ENCODE measurements at places on chromosomes 16 and 17.
A peak's percentile ranks its signal among the peaks of the same experiment; 100 is the strongest.

- DNase-seq, result no peak
Measured at GRCh38 chr17:83018658-83019193, 60.7 kb upstream of the METRNL start.

GRCh38 chr16:57786632-57787518, 15.4 kb downstream of the KIFC3 start:
- no peak for DNase-seq

DNA sequence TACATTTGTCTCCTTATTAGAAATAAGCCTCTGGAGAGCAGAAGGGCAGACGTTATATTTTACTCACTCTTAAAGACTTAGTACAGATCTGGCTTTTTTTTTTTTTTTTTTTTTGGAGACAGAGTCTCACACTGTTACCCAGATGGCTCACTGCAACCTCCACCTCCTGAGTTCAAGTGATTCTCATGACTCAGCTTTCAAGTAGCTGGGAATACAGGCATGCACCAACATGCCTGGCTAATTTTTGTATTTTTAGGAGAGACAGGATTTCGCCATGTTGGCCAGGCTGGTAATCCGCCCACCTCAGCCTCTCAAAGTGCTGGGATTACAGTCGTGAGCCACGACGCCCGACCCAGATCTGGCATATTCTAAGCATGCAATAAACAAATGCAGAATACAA, 36.4 kb upstream of the TMEM97 start:
- no peak for DNase-seq

- no peak for DNase-seq
Measured at GRCh38 chr16:55051571-55052347, 121.1 kb downstream of the IRX5 start.

DNA sequence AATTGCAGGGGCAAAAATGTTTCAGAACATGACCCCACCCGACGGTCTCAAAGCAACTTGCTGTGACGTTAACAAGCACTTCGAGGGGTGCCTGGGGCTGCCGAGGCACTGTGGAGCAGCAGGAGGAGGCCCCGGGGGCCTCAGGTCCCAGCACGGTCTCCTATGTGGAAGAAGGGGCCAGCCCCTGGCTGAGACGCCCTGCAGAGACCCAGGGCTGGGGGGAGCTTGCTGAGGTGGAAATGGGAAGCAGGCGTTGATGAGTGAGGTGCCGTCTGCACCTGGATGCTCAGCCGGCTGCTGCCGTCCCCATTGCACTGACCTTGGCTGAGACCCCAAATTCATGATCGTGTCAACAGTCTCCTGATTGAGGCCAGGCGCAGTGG, 46.5 kb downstream of the NT5M start:
- no peak for DNase-seq

DNA sequence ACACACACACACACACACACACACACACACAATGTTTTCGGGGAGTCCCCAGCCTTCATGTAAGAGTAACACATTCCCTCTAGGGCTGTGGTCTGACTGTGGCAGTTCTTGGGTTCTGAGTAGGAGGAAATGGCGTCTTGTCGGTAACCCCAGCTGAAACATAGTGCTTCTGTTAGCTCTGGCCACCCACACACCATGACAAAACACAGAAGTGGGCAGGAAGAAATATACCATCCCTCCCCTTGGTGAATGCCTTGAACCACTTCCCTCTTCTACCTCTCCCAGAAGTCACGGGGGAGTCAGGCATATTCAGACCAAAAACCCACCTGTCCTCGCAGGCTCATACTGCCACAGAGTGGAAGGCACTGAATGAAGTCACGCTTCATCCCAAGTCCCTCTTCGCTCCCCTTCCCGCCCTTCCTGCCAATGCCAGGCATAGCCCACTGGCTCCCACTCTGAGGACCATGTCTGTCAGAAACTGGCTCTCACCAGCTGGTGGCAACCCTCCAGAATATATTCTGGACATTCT, 11.5 kb downstream of the SLC35B1 start:
- DNase-seq, result no peak

- DNase-seq, result no peak
Measured at GRCh38 chr17:49850218-49850610, 2.3 kb upstream of the TAC4 start.

- DNase-seq, result peak; percentile 0
Measured at GRCh38 chr16:5615868-5616642, 518.5 kb upstream of the EEF2KMT start.

DNA sequence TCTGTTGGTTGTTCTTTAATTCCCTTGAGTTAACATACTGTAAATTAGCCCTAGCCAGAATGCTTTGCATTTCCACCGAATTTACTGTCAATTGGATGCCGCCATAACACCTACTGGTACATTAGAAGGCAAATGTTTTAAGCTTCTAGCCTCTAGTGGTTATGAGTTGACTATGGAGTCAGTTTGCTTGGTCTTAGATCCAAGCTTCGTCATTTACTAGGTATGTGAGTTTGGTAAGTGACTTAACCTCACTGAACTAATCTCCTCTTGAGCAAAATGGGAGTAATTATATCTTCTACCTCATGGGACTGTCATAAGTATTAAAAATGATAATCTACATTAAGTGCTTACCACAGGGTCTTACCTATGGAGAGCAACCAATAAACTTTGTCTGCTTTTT, 20.4 kb upstream of the CDH11 start:
- DNase-seq, result no peak

- DNase-seq, result no peak
Measured at GRCh38 chr17:10197362-10197720, 1.1 kb downstream of the GAS7 start.

GRCh38 chr16:57475711-57476339, 10.5 kb downstream of the DOK4 start:
- DNase-seq, result no peak

DNA sequence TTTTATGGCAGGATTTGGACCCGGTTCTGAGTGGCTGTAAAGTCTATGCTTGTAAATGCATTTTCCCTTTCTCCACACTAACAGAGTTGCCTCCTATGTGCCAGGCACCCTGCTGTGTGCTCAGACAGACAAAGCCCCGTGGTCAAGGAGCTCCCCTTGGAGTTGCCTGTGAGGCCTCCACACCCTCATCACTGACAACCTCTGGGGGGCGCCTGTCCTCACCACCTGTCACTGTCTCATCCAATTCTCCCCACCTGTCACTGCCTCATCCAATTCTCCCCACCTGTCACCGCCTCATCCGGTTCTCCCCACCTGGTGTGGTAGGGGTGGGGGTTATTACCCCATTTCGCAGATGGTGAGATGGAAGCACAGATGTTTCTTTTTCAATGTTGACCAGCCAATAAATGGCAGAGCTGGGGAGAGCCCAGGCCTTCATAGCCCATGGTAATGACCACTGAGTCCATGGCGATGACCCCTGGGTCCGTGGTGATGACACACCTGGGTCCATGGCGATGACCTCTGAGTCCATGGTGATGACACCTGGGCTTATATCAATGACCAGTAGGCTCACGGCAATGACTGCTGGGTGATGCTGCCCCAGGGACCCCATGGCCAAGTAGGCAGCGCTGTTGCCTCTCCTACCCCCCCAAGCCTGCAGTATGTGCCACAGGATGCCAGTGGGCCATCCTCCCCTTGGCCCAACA, 150.1 kb downstream of the IRF8 start:
- no peak for DNase-seq

DNA sequence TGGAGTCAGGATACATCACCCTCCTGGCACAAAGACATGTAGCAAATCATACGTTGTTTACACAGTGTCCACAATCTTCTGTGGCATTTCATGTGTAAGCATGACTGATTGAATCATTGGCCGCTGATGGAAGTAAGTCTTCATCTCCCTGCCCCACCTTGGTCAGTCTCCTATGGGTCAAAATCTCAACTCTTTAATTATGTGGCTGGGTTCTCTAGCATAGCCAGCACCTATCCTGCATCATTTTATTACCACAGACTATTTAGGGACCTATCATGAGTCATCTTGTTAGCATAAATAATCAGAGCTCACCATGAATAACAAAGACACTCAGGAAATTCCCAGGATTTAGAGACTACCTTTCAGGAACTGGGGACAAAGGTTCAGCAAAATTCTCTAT, 15.9 kb downstream of the TANC2 start:
- DNase-seq, result no peak

- no peak for DNase-seq
Measured at GRCh38 chr17:75390982-75391381, 14.5 kb downstream of the GRB2 start.

Measured in NCI-H1048 (cell line).